ENCODE measurements at places on chromosomes 6 and 20.

DNA sequence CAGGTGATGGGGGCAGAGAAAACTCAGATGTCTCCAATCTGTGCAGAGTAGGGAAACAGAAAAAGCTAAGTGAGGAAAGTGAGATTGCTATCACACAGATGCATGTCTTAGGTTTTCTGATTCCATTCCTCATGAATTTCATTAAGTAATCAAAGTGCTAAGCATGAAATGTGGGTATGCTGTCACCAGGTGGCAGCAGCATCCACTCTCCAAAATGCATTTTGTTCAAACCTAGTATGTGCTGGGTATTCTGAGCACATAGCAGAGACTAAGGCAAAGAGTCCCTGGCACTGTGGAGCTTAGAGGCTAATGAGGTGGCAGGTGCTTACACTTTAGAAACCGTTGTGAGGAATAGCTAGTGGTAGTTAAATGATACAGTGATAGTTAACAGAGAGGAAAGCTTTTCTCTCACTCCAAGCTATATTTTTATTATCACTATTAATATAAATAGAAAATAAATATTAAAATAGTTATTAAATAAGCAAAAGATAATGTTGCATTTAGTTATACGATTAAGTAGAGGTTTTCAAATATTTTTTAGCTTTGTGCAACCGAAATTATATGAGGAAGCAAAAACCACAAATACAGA, 179.5 kb downstream of the CDH26 start:
- H3K4me1 ChIP-seq = no peaks in the 10 kb centered on the region
- no peak for DNase-seq
- no peak overlapping the region for H3K27ac ChIP-seq
- no peaks in the 10 kb centered on the region for H3K36me3 ChIP-seq
- H3K4me3 ChIP-seq = peak overlapping the region; percentile 43
- H3K27me3 ChIP-seq = no peaks in the 10 kb centered on the region

DNA sequence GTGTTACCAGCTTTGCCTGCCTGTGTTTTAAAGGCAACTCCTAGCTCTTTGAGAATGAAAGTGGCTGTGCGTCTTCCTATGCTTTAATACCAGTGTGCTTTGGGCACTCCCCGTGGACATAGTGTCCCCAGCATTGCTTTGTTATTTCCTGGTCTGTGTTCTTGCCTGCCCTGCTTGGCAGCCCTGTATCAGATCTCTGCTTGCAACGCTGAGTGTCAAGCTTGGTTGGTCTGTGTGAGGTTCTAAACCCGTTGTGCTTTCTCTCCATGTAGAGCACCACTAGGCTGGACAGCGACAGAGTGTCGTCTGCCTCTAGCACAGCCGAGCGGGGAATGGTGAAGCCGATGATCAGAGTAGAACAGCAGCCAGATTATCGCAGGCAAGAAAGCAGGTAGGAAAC, 80.2 kb downstream of the AFDN start:
- no peak overlapping the region for H3K27ac ChIP-seq
- no peaks in the 10 kb centered on the region for H3K27me3 ChIP-seq
- DNase-seq = peak; percentile 45
- H3K4me1 ChIP-seq = no peaks in the 10 kb centered on the region

- H3K27ac ChIP-seq = no peak overlapping the region
- H3K4me3 ChIP-seq = no peak overlapping the region
- H3K4me1 ChIP-seq = peaks cover 1% of the 10 kb centered on the region
- no peaks in the 10 kb centered on the region for H3K36me3 ChIP-seq
Observed at GRCh38 chr20:63532449-63532971, 4.7 kb downstream of the PTK6 start.

GRCh38 chr6:148577687-148578488, 168.9 kb upstream of the UST start:
- no peaks in the 10 kb centered on the region for H3K27me3 ChIP-seq
- H3K4me1 ChIP-seq = no peaks in the 10 kb centered on the region
- H3K4me3 ChIP-seq = no peak overlapping the region
- peak; percentile 89 for DNase-seq
- no peak overlapping the region for H3K27ac ChIP-seq
- H3K36me3 ChIP-seq = no peaks in the 10 kb centered on the region

- no peak overlapping the region for H3K27ac ChIP-seq
- peak; percentile 85 for DNase-seq
- peaks cover 6% of the 10 kb centered on the region for H3K4me1 ChIP-seq
- H3K27me3 ChIP-seq = no peaks in the 10 kb centered on the region
- no peak overlapping the region for H3K4me3 ChIP-seq
Observed at GRCh38 chr6:36633915-36634314, 39.8 kb downstream of the SRSF3 start.

- peak overlapping the region; percentile 45 for H3K27ac ChIP-seq
- no peaks in the 10 kb centered on the region for H3K4me1 ChIP-seq
- no peak for DNase-seq
- no peaks in the 10 kb centered on the region for H3K36me3 ChIP-seq
Observed at GRCh38 chr6:166556336-166556735, 30.1 kb downstream of the RAMACL start.

Data from tibial artery (tissue), 4 donors.